ENCODE measurements at places on chromosomes 2 and 18.

GRCh38 chr2:69278366-69278765, 108.7 kb downstream of the GFPT1 start:
- no peak for DNase-seq

- DNase-seq, result peak; percentile 73
Measured at GRCh38 chr18:77124452-77124922, 8.1 kb downstream of the MBP start.

DNA sequence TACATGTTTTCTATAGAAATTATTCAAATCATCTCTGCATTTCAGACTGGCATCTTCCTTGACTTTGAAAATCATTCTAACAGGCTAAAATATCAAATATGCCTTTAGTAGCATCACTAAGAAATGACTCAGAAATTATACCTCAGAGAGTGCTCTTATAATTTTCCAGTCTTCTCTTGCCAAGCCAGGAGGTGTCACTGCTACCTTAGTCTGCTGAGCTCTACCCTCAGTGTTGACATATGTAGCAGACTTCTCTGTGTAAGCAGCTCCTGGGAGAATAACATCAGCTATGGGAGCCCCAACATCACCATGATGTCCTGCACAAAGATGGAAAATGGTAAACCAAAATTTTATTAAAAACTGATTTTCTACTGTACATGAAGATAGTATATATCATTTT, 31.6 kb downstream of the NDUFS1 start:
- DNase-seq, result no peak

GRCh38 chr2:239829326-239829725, 195.8 kb downstream of the NDUFA10 start:
- DNase-seq, result no peak

- DNase-seq, result peak; percentile 36
Measured at GRCh38 chr18:21242141-21242779, at the start of gene GREB1L. TSS of gene GREB1L (plus strand) at chr18:21242232. CDS start at chr18:21383519, 141,287 bp downstream.

Measured in activated naive CD4-positive, alpha-beta T cell treated with anti-CD3 and anti-CD28 coated beads, Interleukin-2, amount 10 ng/mL, durations not matched to agents 7 days and 5 days (primary cell).